ENCODE measurements at places on chromosomes 16 and 17.

- DNase-seq = no peak
These were observed 20.5 kb downstream of the AKAP1 start for GRCh38 chr17:57105591-57105990.

- no peak for DNase-seq
These were observed 547 bp upstream of the ZNF48 start for GRCh38 chr16:30394592-30395154.

- no peak for DNase-seq
These were observed 6.5 kb upstream of the BAHCC1 start for GRCh38 chr17:81388612-81389367.

GRCh38 chr16:29694384-29695195 is 15.6 kb downstream of the QPRT start:
- no peak for DNase-seq

GRCh38 chr16:72313903-72314302 is 141.9 kb upstream of the PMFBP1 start:
- no peak for DNase-seq

DNA sequence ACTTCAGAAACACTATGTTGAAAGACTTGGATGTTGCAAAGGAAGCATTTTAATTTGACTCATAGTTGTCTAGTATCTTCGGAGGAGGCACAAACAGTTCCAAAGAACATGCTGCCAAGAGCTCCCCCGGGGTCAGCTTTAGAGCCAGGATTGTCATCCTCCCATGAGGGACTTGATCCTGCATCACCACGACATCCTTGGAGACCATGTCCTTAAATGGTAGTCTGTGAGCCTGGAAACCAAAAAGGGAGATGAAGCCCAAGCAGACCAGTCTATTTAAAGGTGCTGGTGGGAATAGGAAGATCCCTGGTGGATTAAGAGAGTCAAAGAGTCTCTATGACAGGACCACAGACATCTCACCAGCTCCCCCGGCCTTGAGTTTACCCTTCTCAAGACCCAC is 33.3 kb upstream of the DYNLRB2 start:
- no peak for DNase-seq

- peak; percentile 56 for DNase-seq
These were observed 2.6 kb downstream of the RARA start for GRCh38 chr17:40311575-40311974.

GRCh38 chr16:67104061-67104460 is 5.7 kb upstream of the PHAF1 start:
- DNase-seq = no peak

DNA sequence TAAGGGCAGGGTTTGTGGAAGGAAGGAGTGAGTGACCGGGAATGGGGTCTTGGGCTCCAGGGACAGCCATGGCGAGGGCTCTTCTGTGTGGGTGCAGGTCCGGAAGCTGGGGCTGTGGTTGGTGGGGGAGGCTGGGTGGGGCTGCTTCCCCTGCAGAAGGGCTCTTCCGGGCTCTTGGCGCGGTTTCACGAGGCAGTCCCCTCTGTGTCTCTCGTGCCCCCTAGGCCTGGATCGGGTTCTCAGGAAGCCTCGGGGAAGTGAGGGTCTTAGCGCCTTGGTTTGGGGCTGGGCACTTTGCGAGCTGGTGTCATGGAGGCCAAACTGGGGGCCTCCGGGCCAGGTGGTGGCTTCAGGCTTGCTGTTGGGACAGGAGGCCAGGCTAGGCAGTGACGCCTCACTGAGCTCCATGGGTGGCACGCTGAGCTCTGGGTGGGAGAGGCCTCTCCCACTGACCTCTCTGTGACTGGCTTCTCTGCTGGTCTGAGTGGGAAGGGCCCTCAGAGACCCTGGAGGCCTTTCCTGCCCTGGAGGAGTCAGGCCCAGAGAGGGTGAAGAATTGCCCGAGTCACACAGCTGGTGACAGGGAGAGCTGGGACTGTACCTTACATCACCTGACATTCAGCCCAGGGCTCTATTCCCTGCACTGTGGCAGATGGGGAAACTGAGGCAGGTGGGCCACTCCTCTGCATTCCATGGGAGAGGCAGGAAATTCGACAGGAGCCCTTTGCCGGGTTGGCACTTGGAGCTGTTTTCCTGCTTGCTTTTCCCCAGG is 8.2 kb downstream of the ADCY7 start:
- DNase-seq = peak; percentile 86

DNA sequence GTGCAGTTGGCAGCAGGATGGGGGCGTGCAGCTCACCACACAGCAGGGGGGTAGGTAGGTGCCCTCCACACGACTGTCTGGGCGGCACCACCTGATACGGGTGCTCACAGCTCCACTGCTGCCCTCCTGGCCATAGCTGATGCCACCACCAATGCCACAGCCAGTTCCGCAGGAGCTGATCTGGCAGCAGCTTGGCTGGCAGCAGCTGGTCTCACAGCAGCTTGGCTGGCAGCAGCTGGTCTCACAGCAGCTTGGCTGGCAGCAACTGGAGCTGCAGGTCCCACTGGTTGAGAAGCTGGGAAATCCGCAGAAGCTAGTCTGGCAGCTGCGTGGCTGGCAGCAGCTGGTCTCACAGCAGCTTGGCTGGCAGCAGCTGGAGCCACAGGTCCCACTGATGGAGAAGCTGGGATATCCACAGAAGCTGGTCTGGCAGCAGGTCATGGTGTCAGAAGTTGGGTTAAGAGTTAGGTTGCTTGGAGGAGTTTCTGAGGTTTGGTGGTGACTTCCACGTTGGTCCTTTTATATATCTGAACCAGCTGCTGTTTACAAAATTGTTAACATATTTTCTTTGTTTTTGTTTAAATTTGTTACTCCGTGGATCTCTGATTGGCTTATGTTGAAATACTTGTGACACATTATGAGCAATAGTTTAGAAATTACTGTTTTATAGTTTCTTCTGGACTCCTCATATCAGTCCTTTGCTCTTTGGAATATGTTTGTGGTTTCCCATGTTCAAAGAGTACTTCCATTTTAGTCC is at the start of gene KRTAP1-5:
KRTAP1-5 (minus strand) TSS at position 494 of the 757 bp plus-strand sequence; CDS start at position 441, 53 bp downstream.
- DNase-seq = no peak

DNA sequence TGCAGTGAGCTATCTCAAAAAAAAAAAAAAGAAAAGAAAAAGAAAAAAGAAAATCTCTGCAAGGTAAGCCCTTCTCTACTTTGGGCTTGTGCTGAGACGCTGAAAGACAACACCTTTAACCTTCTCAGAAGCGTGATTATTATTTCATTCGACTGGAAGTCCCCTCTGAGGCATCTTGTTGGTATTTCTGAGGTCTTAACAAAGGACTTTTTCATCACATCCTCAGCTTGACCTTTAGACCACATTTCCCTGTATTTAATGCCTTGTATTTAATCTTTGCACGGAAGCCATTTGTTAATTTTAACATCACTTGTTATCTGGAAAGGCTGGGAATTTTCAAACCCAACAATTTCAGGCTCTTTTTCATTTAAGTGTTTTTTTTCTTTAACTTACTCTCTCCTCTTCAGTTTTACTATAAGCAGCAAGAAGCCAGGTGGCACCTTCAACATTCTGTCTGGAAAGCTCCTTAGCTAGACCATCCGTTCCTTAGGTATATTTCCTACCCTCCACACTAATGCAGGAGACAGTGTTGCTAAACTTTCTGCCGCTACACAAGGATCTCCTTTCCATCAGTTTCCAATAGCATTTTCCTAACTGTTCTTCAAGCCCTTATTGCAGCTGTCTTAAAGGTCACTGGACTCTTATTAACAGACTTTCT is 10.3 kb downstream of the KCTD13 start:
- no peak for DNase-seq

GRCh38 chr17:16887523-16888095 is 84.3 kb downstream of the TNFRSF13B start:
- peak; percentile 35 for DNase-seq

DNA sequence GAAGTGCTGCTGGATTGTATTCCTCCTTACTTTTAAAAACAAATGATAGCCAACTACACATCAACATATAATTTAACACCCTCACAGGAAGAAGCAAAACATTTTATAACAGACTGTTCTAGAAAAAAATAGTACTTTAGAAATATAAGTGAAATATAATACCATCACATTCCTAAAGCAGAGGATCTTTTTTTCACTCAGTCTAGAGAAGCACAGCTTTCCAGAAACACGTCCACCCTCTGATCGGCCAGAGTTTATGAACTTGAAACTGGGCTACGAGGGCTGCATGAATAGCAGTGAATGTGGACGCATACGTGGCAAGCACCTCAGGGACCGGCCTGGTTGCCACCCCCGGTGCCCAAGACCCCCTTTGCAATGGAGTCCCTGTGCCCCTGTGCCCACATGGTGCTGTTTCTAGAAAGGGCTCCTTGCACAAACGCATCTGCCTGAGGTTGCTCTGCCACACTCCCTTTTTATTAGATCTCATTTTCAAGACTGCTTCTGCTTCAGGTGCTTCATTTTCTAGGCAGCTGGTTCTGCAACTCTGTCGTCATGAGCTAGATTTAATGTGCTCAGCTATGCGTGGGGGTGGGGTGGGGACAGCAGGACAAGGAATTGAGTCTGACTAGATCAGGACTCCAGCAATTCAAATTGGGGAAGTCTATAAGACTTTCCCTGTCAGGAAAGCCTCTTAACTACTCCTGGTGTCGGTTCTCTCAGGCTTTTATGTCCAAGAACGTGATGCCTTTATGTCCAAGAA is 29.1 kb upstream of the ERN1 start:
- DNase-seq = no peak

- DNase-seq = no peak
These were observed 291.2 kb downstream of the IRX3 start for GRCh38 chr16:53995378-53995777.

- DNase-seq = no peak
These were observed 102.4 kb upstream of the METRNL start for GRCh38 chr17:82976982-82977488.

GRCh38 chr17:44981221-44981968 is 13.3 kb upstream of the C1QL1 start:
- no peak for DNase-seq

DNA sequence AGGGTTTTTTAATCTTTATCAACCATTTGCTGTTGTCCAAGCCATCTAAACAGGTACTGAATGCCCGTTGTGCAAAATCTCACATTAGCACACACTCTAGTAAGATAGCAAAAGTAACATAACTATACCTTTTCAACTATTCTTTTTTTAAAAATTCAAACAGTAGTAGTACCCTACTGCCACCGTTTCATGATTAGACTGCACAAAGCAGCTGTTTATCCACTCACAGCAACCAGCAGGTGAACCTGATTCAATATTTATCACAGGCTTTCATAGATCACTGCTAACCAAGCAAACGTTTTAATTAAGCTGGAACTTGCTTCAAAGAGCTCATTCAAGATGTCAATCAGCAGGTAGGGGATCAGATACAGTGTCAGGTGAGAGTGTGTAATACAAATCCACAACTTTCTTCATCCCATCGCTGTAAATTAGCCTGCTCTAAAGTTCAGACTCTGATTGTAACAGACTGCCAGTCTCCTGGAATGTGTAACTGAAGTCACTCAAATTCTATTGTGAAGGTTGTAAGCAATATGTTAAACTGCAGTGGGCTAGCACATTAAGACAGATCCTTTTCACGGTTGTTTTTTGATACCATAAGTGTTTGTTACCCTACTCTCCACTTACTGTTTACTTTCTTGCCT is 47.3 kb downstream of the BRIP1 start:
- no peak for DNase-seq

DNA sequence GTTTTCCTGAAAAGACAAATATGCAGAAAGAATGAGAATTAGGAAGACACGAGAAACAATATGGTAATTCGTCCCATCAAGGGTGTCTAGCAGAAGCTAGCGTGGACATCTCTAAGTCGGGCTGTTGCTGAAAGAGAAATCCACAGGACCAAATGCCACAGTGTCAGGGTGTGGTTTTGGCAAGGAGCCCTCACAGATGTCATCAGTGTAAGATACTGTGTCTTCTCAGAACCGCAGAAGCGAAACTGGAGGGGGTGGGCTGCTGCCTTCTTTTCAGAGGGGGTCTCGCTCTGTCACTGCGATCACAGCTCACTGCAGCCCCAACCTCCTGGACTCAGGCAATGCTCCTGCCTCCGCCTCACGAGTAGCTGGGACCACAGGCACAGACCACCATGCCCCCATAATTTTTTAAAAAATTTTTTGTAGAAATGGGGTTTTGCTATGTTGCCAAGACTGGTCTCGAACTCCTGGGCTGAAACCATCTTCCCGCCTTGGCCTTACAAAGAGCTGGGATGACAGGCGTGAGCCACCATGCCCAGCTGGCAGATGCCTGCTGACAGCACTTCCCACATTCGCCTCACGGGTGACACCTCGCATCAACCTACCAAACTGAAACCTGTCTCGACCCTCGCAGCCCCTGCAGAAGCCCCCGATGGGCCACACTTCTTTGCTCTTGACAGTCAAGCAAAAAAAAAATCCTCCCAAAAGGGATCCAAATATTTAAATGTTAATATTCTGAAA is 26.2 kb downstream of the TRAP1 start:
- DNase-seq = no peak

GRCh38 chr17:7440113-7440833 is 961 bp downstream of the FGF11 start:
- DNase-seq = peak; percentile 72

- DNase-seq = no peak
These were observed 5.1 kb downstream of the LDHD start for GRCh38 chr16:75111514-75111940.

GRCh38 chr17:64507413-64507782 is 621 bp downstream of the CEP95 start:
- peak; percentile 61 for DNase-seq

- DNase-seq = no peak
These were observed 87.2 kb upstream of the NOG start for GRCh38 chr17:56506349-56506748.

DNA sequence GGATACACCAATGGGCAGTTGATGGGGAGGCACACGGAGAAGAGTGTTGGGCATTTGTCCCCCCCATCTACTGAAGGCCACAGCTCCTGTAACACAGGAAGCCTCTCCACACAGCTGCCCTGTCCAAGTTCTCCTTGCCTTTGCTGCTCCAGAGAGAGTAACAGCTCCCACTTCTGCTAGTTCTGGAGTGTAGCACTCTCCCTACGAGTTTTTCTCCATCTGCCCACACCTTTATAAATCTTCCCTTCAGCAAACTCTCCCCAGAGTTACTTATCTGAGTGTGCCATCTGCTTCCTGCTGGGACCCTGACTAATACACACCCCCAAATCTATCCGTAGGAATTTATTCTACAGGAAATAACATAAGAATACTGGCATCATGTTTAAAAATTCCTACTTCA is 42.6 kb upstream of the ERN1 start:
- no peak for DNase-seq

GRCh38 chr16:8293413-8293812 is 296.9 kb downstream of the TMEM114 start:
- no peak for DNase-seq

- DNase-seq = no peak
These were observed 27.9 kb upstream of the KIF2B start for GRCh38 chr17:53794875-53795274.

- no peak for DNase-seq
These were observed 58.3 kb downstream of the SRCIN1 start for GRCh38 chr17:38547444-38547843.

- no peak for DNase-seq
These were observed 15.0 kb downstream of the SMIM36 start for GRCh38 chr17:55496094-55496881.

GRCh38 chr16:73095885-73096421 is 48.0 kb upstream of the ZFHX3 start:
- DNase-seq = no peak

DNA sequence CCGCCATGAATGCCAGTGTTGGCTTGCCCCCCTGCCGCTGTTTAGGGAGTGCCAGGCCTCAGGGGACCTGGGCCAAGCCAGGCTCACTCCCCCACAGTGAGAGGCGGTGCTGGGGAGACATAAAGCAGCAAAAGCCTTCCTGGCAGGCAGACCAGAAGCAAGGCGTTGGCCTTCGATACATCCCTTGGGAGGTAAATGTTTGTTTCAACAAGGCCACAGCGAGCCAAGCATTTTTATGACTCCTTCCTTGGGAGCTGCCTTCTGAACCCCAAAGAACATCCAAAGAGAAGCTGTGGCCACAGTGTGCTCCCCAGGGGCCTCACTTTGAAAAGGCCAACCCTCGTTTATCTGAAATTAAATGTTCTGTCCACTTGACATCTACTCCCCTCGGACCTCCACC is 119.7 kb upstream of the CIBAR2 start:
- DNase-seq = no peak

Data from activated CD8-positive, alpha-beta memory T cell treated with anti-CD3 and anti-CD28 coated beads for 24 hours (primary cell).